Kidney epithelial cell (primary cell): ENCODE measurements at places on chromosomes 12 and 14. TPM values are rescaled to one million over a fixed set of nuclear protein-coding genes. Genes with fewer than 3 reads are reported as not detected.

DDHD1 gene
- total RNA-seq: 7.0 and 8.9 TPM in 2 replicates

CIROP gene
- total RNA-seq: not detected in 2 replicates

CKAP4 gene
- total RNA-seq: 112 and 115 TPM in 2 replicates

KRT74 gene
- not detected in 2 replicates for total RNA-seq

AKAP3 gene
- 4.0 and 6.6 TPM in 2 replicates for total RNA-seq

TAS2R20 gene
- 0.41 and 1.0 TPM in 2 replicates for total RNA-seq

B4GALNT1 gene
- 0.48 and 2.2 TPM in 2 replicates for total RNA-seq

TAS2R43 gene
- total RNA-seq: not detected in 2 replicates

TBC1D30 gene
- total RNA-seq: 3.7 and 4.6 TPM in 2 replicates

GLI1 gene
- total RNA-seq: 1.6 TPM in 2 replicates

SDR9C7 gene
- total RNA-seq: not detected in 2 replicates

SOAT2 gene
- total RNA-seq: 0.07 TPM in 1 of 2 replicates, not detected in the other

RABGGTA gene
- 54.0 and 59.2 TPM in 2 replicates for total RNA-seq

PCK2 gene
- total RNA-seq: 127 and 142 TPM in 2 replicates

IL26 gene
- total RNA-seq: not detected in 2 replicates

CCDC38 gene
- total RNA-seq: 0.07 TPM in 1 of 2 replicates, not detected in the other

TSPAN11 gene
- total RNA-seq: 4.7 and 5.2 TPM in 2 replicates

RFLNA gene
- 0.48 and 0.54 TPM in 2 replicates for total RNA-seq

GZMH gene
- total RNA-seq: not detected in 2 replicates

GRCh38 chr12:56631790-56632700 lies 1.9 kb upstream of the BAZ2A start:
- no peak for DNase-seq

DNA sequence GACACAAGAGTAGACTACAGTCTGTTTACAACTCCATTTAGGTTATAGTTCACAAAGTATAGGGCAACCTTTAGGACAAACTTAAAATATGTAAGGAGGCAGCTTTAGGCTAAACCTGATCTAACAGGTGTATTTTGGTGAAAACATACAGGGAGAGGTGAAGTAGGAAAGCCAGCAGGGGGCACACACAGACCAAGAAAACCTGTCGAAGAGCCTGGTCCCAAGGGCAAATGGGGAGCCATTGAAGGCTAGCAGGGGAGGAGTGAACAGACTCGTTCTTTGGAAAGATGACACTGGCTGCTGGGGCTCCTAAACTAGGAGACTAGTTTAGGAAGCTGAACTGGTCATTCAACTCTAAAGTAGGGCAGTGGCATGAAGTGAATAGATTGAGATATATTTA lies 138.8 kb upstream of the WSCD2 start:
- no peak for DNase-seq

- DNase-seq: no peak
These were observed 18.9 kb upstream of the POC1B start for GRCh38 chr12:89544681-89545184.

GRCh38 chr12:128543460-128543859 lies 276.5 kb downstream of the TMEM132C start:
- DNase-seq: no peak

DNA sequence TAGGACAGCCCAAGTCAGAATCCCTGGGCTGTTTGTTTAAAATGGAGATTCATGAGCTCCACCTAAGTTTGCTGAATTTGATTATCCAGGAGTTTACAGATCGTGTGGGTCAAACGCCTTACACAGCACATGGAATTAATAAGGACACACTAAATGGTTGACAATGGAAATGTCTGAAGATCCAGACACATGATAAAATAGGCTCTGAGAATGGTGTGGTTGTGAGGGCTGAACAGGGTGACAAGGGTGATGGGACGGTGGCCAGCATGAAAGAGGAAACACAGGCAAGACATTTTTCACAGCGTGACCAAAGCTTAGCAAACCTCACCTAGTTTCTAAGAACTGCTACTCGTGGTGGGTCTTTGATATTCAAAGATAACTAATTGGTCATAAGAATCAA lies 12.5 kb downstream of the VWF start:
- no peak for DNase-seq

DNA sequence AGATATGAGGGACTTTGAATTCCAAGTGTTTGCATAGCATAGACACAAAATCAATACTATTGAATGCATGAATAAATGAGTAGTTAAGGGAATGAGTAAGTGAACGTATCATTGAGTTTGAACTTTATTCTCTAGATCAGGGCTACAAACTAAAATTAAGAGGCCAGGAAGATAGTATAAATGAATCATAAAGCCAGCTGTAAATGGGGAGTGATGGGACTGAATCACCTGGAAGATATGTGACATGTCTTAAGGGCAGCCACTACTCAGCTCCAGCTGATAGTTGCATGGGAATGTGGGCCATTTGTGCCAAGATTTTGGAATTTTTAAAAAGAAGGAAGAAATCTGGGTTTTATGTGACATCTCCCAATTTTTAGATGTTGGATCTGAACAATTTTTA lies 229.9 kb downstream of the AKAP6 start:
- DNase-seq: no peak

DNA sequence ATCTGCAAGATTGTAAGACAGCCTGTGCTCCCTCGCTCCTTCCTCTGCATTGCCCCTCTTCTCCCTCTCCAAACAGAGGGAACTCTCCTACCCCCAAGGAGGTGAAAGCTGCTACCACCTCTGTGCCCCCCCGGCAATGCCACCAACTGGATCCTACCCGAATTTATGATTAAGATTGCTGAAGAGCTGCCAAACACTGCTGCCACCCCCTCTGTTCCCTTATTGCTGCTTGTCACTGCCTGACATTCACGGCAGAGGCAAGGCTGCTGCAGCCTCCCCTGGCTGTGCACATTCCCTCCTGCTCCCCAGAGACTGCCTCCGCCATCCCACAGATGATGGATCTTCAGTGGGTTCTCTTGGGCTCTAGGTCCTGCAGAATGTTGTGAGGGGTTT lies 37.4 kb downstream of the DAD1 start:
- no peak for DNase-seq

DNA sequence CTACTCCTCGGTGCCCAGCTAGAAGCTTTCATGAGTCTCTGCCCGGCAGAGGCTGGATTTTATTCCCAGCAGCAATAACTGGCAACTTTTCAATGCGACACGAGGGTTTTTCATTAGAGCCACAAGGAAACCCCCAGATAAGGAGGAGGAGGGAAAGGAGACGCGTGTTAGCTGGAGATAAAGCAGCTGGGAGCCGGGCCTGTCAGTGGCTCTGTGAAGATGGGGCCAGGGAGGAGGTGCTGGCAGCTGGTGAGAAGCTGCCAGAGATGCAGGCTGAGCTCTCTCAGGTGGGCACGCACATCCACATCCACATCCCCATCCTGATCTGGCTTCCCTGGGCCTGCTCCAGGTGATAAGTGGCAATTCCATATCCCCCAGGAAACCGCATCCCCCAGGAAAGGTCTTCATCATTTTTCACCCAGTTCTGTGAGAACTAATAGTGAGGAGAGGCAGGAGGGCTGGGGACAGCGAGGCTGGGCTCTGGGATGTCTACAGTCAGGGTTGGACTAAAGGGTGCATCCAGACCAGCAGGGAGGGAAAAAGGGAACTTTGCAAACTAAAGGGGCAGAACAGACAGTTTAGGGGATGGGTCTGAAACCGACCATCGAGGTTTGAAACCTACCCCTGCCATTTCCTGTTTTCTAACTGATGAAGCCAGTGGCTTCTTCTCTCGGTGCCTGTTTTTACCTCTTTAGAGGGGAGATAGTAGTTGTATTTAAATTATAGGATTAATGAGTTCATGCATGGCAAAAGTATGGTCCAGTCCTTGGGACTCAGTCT lies 413.2 kb downstream of the DPF3 start:
- no peak for DNase-seq

- no peak for DNase-seq
These were observed 116.4 kb downstream of the NCOR2 start for GRCh38 chr12:124451016-124451415.

DNA sequence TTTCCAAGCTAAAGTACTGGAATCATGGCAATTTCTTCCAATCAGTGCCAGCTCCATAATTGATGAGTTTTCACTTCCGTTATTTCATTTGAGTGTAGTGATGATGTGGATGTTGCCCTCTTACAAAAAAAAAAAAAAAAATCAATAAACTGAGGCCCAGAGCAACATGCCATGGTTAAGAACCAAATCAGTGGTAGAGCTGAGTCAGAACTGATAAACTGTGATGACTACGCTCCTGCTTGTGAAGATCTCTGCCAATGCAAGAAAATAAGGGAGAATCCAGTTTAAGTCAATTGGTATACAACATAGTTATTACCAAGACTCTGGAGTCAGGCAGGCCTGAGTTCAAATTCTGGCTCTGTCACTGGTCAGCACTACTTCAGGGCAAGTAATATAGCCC lies 102.7 kb downstream of the GPR135 start:
- no peak for DNase-seq

DNA sequence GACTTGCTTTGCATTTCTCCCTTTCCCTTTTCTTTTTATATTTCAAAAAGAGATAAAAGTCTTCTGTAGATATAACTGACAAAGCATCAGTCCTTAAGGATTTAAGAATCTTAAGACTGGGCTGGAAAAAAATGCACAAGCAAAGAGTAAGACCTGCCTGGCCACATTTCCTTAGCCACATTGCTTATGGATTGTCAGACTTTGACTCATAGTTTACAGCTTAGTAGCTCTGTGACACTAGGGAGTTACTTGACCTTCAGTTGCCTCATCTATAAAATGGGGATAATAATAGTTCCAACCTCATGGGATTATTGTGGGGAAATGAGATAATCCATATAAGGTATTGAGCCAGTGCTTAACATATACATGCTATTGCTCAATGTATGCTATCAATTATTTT lies 66.4 kb upstream of the STK38L start:
- DNase-seq: peak; percentile 54

DNA sequence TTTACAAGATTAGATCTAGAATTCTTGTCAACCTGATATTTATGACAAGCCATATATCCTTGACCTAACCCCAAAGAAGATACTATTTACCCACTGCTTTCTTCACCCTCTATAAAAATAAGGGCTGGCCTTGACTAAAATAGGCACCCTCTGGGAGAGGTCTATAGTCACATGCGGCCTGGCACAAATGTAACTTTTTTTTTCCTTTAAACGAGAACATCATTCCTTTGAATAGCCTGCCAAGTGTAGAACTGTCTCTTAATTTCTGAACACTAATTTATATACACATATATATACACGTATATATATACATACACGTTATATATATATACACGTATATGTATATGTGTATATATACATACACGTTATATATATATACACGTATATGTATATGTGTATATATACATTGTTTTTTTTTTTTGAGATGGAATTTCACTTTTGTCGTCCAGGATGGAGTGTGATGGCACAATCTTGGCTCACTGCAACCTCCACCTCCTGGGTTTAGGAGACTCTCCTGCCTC lies 18.6 kb downstream of the PPTC7 start:
- DNase-seq: no peak

DNA sequence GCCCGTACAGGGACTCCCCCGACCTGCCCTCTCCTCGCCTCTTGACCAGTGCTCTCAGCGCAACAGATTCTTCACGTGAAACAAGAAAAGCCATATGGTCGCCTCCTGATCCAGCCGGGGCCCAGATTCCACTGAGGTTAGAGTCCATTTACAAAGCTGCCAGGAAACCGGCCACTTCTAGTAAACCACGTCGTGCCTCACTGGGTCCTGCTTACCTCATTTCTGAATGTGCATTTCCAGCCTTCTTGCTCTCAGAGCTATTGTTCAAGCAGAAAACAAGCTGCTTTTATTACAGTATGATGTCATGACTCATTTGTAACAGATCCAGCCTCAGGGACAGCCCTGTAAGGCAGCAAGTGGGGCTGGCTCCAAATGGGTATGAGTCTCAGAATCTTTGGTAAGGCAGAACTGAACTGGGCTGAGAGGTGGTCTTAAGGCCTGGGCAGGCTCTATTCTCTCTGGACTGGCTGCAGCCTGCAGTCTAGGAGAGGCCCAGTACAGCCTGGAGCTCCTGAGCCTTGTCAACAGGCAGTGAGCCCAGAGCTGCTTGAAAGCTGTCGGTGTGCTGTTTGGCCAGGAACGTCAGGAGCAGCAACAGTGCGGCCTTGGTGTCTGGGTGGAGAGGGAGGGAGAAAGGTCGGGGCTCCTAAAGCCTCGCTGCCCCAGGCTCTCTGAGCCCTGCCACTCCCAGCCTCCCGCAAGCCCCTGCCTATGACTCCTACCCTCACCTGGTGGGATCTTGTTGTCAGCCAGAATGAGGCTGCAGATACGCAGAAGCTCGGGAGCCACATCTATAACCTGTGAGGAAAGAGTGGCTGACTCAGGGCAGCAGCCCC lies 8.3 kb downstream of the REC8 start:
- peak; percentile 96 for DNase-seq

DNA sequence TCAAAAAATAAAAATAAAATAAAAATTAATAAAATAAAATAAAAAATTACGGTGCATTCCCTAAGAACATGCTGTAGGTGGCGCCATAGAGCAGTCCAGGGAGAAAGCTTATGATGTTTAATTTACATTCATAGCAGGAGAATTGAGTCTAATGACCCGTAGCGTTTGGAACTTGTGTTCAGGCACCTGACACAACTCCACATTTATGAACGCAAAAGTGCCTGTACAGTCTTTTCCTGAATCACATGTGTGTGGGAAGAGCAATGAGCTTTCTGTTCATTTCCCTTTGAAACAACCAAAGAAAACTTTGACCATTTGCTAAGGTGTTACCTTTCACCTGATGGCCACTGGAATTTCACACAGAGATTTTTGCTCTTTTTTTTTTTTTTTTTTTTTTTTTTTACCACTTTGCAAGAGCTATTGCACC lies 60.6 kb upstream of the KCNA1 start:
- DNase-seq: no peak

GRCh38 chr14:53567236-53567780 lies 389.3 kb downstream of the BMP4 start:
- DNase-seq: no peak

GRCh38 chr12:97681612-97682504 lies 219.3 kb downstream of the RMST start:
- DNase-seq: no peak

- no peak for DNase-seq
These were observed 237.7 kb downstream of the GXYLT1 start for GRCh38 chr12:41907021-41907420.

GRCh38 chr14:67331368-67332125 lies 28.1 kb downstream of the ATP6V1D start:
- no peak for DNase-seq

GRCh38 chr12:130423136-130423535 lies 85.4 kb downstream of the PIWIL1 start:
- DNase-seq: no peak
